ENCODE measurements at places on chromosomes 16 and 17. TPM values are rescaled to one million over a fixed set of nuclear protein-coding genes. Genes with fewer than 3 reads are reported as not detected.

ACSM2A gene
- not detected for total RNA-seq

DNA sequence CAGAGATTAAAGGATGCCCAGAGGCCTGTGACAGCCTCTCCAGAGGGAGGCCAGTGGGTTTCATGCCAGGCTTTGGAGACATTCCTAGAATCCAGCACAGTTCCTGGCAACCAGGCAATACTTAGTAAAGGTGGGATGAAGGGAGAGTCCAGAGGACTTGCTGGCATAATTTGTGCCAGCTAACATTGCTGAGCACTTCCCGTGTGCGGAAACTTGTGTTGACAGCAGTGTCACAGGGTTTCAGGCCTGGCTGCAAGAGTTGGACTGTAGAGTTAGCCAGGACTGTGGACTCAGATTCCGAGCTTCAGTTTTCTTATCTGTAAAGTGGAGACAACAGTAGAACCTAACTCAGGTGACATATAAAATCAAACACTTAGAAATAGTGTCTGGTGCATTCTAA, 141.7 kb downstream of the SALL1 start:
- DNase-seq = no peak

DNA sequence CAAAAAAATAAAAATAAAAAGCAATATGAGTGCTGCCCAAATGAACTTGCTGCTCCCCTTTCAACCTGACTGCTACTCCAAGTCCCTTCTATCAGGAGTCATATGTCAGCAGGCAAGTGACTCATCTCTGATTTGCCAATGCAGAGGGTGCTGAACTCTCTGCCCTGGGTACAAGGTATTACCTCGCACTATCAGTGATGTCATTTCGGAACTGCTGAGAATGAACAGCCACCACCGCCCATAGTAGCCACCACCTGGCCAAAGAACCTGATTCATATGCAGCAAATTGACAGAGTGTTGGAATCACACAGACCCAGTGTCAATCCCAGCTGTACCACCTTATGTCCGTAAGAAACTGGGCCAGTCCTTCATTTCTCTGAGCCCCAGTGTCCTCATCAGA, 31.2 kb downstream of the LYRM9 start:
- DNase-seq = no peak

- no peak for DNase-seq
Measured at GRCh38 chr17:74842599-74843351, 16.9 kb downstream of the GRIN2C start.

PIMREG gene
- total RNA-seq = 5.7 TPM

WNT9B gene
- not detected for total RNA-seq

DNA sequence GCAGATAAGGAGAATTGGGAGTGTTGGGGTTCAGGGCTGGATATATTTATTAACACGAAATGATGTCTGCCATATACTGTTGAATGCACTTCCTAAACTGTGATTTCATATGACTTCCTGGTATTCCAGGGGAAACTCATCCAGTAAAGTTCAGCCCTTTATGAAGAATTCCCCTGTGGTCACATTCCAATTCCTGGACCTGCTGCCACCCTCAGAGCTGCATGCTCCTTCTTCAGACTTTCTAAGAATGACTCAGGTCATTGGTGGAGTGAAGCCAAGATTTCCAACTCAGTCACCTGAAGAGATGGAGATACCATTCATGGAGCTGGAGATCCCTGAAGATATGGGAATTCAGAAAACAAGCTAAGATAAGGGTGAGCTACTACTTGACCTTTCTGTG, 114.2 kb upstream of the TMEM97 start:
- DNase-seq = no peak

SDK2 gene
- total RNA-seq = 1.4 TPM

DNA sequence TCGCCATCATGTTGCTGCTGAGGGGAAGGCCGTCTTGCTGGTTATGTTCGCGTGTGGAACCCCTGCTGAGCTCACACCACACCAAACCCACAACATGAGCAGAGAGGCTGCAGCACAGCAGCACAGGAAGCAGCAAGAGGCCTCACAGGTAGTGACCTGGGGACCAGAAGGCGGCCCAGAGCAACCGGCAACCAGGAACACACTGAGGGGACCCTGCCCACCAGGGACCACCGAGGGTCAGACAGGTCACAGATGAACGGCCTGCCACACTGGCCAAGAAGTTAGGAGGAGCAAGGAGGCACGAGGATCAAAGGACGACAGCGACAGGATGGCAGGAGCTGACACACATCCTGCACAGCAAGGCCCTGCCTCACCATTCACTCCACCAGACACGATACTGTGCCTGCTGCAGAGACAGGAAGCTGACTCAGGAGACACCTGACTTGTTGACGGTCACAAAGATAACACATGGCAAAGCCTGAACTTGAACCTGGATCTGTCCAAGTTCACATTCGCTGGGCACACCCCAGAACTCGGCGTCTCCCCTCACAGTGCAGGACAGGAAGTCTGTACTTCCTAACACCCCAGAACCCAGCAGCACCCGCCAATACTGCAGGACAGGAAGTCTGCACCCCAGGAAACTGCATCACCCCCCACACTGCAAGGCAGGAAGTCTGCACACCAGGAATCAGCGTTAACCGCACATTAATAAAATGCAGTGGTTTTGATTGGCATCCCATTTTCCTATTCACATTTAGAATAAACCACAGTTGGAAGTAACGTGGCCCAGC, 98.5 kb downstream of the ZNF778 start:
- DNase-seq = peak; percentile 77

DNA sequence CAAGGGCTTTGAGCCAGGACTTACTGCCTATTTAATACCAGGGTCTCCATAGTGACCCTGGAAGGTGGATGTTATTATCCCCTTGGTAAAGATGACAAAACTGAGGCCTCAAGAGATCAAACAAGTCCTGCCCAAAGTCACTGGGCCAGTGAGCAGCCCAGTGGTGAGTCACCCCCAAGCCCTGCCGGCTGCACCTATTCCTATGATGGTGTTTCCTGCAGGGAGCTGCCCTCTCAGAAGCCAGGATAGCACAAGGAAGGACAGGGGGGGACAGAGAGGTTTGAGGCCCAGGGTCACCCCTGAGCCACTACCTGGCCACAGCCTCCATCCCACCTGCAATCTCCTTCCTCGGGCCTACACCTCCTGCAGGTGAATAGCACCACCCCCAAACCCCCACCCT, 90.9 kb downstream of the SDK2 start:
- no peak for DNase-seq

TMEM204 gene
- total RNA-seq = 23.7 TPM

GRCh38 chr16:21653571-21653970, 1.2 kb upstream of the IGSF6 start:
- DNase-seq = no peak

- no peak for DNase-seq
Measured at GRCh38 chr17:77391668-77392375, 251.1 kb downstream of the SEC14L1 start.

DNA sequence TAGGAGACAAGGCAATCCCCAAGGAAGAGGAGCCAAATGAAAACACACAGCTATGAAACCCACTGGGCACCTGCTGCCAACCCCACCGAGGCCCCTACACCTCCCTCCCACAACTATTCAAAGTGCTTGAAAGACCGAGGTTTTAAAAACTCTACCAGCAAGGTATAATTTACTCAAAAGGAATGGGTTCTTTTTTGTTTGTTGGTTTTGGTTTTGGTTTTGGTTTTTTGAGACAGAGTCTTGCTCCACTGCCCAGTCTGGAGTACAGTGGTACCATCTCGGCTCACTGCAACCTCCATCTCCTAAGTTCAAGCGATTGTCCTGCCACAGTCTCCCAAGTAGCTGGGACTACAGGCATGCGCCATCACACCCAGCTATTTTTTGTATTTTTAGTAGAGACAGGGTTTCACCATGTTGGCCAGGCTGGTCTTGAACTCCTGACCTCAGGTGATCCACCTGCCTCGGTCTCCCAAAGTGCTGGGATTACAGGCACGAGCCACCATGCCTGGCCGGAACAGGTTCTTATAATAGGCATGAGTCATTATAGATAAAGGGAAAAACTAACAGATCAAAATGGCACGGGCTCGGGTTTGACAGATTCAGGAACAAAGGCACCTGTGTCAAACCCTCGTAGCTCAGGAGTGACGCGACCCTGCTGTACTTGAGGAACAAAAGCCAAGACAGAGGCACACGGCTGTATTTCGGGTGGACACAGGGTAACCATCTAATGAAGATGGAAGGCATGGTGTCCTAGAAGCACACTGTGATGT, 40.7 kb downstream of the COTL1 start:
- no peak for DNase-seq

DNA sequence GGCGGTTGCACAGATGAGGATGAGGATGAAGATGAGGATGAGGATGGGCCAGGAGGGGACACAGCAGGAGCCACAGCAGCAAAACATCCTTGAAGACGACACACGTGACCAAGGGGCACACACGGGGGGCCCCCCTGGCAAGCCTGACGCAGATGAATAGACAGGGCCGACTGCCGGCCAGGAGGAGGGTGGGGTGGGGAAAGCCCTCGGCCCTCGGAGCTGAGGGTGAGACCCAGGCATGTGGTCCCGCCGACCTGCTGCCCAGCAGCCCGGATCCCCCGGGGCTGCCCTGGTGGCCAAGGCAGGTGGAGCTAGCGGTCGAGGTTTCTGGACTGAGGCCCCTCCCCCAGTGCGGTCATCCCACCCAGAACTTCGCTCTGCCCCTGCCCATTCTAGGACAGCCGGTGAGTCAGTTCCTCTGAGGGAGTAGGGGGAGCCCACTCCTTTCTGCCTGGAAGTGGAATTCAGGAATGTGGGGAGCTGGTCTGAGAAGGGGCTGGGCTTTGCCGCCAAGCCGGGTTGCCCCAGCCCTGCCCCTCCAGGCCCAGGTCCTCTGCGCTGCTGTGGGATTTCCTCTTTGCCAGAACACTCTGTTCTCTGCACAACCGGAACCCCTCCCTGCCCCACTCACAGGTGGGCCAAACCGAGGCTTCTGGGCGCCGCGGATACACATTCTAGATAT, 9.9 kb downstream of the CYGB start:
- DNase-seq = peak; percentile 46

DNA sequence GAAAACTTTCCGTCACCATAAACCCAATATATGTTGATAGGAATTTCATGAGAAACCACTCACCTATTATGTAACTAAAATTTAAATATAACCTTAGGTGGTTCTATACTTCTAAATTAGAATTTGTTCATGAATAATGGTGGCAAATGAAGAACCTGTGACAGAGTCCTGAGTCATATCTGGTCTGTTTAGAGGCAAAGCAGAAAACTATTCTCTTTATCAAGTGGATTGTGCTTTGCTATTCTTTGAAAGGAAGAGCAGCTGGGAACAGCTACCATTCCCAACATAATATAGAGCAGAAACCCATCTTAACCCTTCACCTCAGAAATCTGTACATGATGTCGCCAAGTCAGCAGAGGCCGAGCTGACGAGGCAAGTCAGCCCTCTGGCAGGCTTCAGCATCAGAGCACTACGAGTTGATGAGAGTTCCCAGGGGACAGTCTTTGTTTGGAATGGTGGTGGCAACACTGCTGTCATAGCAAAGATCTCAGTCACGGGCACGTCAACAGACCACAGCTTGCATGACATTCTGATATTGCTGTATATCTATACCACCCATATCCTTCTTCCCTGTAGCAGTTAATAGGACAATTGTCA, 631.9 kb upstream of the CA10 start:
- no peak for DNase-seq

- no peak for DNase-seq
Measured at GRCh38 chr17:60908324-60908723, 230.7 kb downstream of the BCAS3 start.

DYNLRB2 gene
- not detected for total RNA-seq

DNA sequence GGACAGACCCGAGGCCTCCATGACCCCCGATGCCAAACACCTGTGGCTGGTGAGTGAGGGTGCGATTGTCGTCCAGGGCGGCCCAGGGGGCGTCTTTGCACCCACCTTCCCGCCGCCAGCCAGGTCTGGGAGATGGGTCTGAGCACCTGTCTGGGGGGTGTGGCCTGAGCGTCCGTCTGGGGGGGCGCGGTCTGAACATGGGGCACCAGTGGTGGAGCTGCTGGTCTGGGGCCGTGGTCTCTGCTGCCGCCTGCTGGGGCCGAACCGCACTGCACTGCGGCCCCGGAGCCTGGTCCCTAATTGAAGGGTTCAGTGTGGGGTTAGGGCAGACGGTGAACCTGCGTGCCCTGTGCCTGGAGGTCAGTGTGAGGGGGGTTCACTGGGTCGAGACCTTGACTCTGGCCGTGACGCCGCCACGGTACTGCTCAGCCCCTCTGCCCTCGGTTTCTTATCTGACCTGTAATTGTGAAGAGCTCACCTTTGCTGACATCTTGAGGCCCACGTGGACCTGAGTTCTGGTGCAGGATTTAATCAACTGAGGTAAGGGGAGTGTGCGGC, 12.6 kb upstream of the TCF25 start:
- peak; percentile 80 for DNase-seq

LRRC46 gene
- 0.68 TPM for total RNA-seq

GRCh38 chr17:58060596-58061191, 22.5 kb upstream of the DYNLL2 start:
- no peak for DNase-seq

DNA sequence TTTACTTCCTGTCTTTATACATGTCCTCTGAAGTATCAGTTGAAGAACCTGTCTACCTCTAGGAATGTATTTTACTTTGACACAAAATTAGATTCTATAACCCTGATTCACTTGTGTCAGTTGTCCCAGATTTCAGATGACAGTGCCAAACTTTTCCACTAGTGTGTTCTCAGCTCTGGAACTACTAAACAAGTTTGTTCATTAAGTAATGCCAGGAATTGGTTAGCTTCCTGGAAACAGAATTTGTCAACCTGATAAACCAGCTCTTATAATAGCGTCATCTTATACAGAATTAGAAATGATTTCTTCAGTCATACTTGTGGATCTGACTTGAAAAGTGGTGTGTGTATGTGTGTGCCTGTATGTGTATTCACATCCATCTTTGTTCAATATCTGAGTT, 7.4 kb downstream of the MAP3K3 start:
- no peak for DNase-seq

GRCh38 chr16:17692484-17692883, 221.7 kb upstream of the XYLT1 start:
- no peak for DNase-seq

GRCh38 chr17:69030169-69030568, 30.6 kb downstream of the ABCA9 start:
- no peak for DNase-seq

GRCh38 chr17:66567234-66568170, 265.1 kb downstream of the PRKCA start:
- DNase-seq = peak; percentile 64

GRCh38 chr17:57106107-57106835, 21.2 kb downstream of the AKAP1 start:
- no peak for DNase-seq

GRCh38 chr17:76544546-76545365, 4.9 kb downstream of the PRCD start:
- no peak for DNase-seq

KRTAP2-3 gene
- not detected for total RNA-seq

TUBB3 gene
- not detected for total RNA-seq

- DNase-seq = peak; percentile 41
Measured at GRCh38 chr16:2223942-2224486, 623 bp downstream of the E4F1 start.

CACNG3 gene
- not detected for total RNA-seq

GRCh38 chr17:73266796-73267195, 5.1 kb upstream of the CPSF4L start:
- DNase-seq = no peak

DNAAF8 gene
- 0.62 TPM for total RNA-seq

CMTM2 gene
- not detected for total RNA-seq

SNAI3 gene
- 2.2 TPM for total RNA-seq

Data from activated naive CD8-positive, alpha-beta T cell treated with anti-CD3 and anti-CD28 coated beads for 36 hours (primary cell).